ENCODE measurements at places on chromosomes 2 and 18.

GRCh38 chr2:239376942-239377531 lies 23.8 kb downstream of the HDAC4 start:
- H3K4me3 ChIP-seq, result no peak overlapping the region
- no peak overlapping the region for H3K27ac ChIP-seq
- peaks cover 27% of the 10 kb centered on the region for H3K4me1 ChIP-seq
- no peaks in the 10 kb centered on the region for H3K36me3 ChIP-seq
- H3K27me3 ChIP-seq, result no peaks in the 10 kb centered on the region

DNA sequence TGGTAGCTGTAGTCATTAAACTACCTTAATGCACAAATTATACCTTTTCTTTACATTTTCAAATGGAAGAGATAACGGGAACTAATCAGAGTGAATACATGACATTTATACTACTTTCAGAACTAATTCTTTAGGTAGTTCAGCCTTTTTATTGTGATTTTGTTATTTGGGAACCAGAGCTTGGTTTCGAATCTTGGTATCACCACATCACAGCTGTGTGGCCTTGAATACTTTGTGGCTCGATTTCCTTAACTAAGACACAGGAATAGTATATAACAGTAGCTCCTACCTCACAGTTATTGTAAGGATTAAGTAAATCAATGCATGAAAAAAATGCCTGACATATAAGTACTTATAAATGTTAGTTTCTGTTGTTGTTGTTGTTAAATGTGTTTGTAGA lies 240.0 kb downstream of the WDR7 start:
- no peaks in the 10 kb centered on the region for H3K27me3 ChIP-seq
- H3K27ac ChIP-seq, result no peak overlapping the region
- DNase-seq, result no peak
- H3K4me3 ChIP-seq, result no peak overlapping the region
- no peaks in the 10 kb centered on the region for H3K36me3 ChIP-seq
- peaks cover 10% of the 10 kb centered on the region for H3K4me1 ChIP-seq

DNA sequence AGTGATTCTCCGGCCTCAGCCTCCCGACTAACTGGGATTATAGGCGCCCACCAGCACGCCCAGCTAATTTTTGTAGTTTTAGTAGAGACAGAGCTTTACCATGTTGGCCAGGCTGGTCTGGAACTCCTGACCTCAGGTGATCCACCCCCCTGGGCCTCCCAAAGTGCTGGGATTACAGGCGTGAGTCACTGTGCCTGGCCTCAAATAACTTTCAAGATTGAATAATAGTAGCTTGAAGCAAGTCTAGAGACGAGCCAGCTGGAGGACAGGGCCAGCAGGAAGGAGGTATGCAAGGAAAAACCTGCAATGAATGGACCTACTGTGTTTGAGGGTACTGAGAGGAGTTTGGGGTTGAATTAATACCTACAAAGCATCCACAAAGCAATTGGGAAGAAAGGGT lies 87.5 kb downstream of the MSH2 start:
- H3K4me1 ChIP-seq, result peaks cover 33% of the 10 kb centered on the region
- no peaks in the 10 kb centered on the region for H3K27me3 ChIP-seq

DNA sequence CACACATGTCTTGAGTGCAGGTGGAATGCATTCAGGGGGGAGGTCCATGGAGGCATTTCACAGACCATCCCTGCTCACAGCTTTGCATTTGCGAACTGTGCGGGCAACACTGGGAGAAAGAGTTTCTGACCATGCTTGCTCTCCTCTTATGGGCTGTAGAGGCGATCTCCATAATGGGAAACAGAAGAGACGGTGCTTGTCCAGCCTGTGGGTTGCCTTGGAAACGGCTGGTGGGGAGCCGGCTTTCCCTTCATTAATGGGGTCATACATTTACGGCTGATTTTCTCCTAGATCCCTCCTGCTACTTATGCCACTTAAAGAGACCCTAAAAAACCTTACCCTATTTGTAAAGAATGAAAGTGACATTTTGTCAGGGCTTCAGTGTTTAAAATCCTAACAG lies 147.4 kb downstream of the SOX11 start:
- H3K27me3 ChIP-seq, result peaks cover 15% of the 10 kb centered on the region
- no peaks in the 10 kb centered on the region for H3K4me1 ChIP-seq
- no peak overlapping the region for H3K4me3 ChIP-seq
- H3K36me3 ChIP-seq, result peaks cover 52% of the 10 kb centered on the region
- no peak overlapping the region for H3K27ac ChIP-seq

DNA sequence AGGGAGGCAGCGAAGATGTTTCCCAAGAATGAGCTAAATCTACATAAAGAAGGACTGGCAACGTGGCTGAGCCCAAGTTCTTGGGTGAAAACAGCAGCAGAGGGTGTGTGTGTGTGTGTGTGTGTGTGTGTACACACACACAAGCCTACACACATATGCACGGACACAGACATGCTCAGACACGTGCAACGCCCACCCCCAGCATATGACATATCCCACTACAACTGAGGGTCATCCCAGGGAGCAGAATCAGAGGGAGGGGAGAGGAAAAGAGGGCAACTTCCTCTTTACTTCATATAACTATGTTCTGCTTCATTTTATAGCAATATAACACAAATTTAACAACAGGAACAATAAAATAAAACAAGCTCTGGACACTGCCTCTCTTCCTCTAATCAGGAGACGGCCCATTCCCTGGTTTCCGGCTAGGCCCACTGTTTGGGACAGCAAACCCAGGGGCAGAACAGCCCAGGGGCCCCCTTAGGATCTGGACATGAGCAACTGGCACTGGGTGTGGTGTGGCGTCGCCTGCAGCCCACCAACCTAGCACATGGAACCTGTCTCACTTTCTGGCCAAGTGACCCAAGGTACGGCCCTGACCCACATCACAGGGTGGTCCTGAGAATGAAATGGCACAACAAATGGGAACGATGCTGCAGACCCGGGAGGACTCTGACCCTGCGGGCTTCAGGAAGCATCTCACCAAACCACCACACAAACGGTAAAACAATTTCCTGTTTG lies 25.0 kb downstream of the FAM178B start:
- no peak overlapping the region for H3K27ac ChIP-seq
- no peaks in the 10 kb centered on the region for H3K36me3 ChIP-seq
- no peaks in the 10 kb centered on the region for H3K27me3 ChIP-seq
- no peak overlapping the region for H3K4me3 ChIP-seq
- H3K4me1 ChIP-seq, result peaks cover 14% of the 10 kb centered on the region

GRCh38 chr2:24544456-24545115 lies 53.5 kb downstream of the NCOA1 start:
- no peak overlapping the region for H3K27ac ChIP-seq
- peaks cover 43% of the 10 kb centered on the region for H3K36me3 ChIP-seq
- no peak for DNase-seq
- H3K4me3 ChIP-seq, result no peak overlapping the region
- no peaks in the 10 kb centered on the region for H3K4me1 ChIP-seq
- no peaks in the 10 kb centered on the region for H3K27me3 ChIP-seq

DNA sequence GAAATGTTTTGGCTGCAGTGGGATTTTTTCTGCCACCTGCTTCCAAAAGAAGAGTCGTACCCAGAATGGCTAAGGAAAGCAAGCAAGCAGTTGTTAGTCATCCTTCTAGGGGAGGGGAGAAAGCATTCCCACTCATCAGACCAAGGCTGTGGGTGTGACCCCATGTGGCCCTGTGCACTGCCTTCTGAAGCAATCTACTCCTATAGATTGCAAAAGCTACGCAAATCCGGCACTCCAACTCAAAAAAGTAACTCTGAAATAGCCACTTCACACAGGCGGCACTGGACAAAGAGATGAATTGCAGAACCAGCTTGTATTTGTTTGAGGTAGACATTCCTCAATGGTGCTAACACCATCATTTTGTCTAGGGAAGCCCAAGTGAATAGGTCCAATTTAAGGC lies 44.3 kb downstream of the ST3GAL5 start:
- no peaks in the 10 kb centered on the region for H3K27me3 ChIP-seq
- H3K36me3 ChIP-seq, result peaks cover 8% of the 10 kb centered on the region
- no peak overlapping the region for H3K27ac ChIP-seq

DNA sequence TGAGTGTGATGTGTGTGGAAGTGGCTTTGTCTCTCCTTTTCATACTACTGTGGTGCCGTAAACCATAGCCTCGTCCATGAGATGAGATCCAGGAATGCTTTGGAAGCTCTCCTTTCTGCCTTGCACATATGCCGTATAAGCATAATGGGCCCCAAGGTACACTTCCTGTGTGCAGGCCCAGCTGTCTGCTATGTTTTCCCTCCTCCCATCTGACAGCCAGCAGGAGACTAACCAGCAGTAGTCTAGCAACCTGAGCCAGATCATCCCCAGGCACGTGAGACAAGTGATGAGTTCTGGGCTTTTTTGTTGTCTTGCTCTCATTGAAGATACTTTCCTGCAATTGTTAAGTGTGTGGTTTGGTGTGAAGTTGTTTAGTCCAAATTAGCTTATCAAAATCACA lies 555.5 kb upstream of the LRRTM4 start:
- H3K4me1 ChIP-seq, result peaks cover 22% of the 10 kb centered on the region
- H3K27ac ChIP-seq, result no peak overlapping the region
- H3K27me3 ChIP-seq, result no peaks in the 10 kb centered on the region
- H3K36me3 ChIP-seq, result no peaks in the 10 kb centered on the region
- DNase-seq, result no peak

DNA sequence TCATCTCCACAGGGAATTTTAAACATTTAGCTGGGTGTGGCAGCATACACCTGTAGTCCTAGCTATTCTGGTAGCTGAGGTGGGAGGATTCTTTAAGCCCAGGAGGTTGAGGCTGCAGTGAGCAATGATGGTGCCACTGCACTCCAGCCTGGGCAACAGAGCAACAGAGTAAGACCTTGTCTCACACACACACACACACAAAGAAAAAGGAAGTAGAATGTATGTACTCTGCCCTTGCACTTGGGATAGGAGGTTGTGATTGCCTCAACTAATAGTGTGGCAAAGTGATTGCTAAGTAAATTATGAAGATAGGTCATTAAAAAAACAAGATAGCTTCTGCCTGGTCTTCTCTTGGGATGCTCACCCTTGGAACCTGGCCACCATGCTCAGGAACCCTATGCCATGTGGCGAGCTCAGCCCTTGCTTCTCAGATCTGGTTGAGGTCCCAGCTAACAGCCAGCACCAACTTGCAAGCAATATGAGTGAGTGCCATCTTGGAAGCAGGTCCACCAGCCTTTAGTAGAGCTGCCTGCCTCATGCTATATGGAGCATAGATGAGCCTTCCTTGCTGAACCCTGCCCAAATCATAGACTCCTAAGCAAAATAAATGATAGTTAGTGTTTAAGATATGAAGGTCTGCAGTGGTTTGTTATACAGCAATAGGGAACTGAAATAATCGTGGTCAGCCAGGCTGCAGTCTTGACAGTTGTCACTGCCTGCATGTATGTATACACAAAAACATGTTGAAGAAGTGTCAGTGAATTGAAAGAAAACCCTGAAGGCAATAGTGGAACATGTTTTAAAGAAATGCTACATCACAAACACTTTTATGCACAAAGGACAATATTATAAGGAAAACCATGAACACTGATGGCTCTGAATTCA lies 30.1 kb upstream of the PNO1 start:
- H3K4me1 ChIP-seq, result peaks cover 1% of the 10 kb centered on the region
- no peak overlapping the region for H3K4me3 ChIP-seq

DNA sequence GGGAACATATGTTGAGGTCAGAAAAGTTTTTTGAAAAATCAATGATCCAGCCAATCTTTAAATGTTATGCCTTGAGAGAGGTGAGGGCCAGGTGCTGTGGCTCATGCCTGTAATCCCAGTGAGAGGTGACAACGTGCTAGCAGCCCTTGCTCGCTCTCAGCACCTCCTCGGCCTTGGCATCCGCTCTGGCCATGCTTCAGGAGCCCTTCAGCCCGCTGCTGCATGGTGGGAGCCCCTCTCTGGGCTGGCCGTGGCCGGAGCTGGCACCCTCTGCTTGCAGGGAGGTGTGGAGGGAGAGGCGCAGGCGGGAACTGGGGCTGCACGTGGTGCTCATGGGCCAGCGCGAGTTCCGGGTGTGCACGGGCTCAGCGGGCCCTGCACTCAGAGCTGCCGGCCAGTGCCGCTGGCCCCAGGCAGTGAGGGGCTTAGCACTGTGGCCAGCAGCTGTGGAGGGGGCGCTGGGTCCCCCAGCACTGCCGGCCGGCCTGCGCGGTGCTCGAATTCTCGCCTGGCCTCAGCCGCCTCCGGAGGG lies 61.1 kb downstream of the CCDC195 start:
- DNase-seq, result no peak
- H3K4me1 ChIP-seq, result no peaks in the 10 kb centered on the region
- no peak overlapping the region for H3K27ac ChIP-seq
- H3K36me3 ChIP-seq, result peaks cover 25% of the 10 kb centered on the region
- H3K4me3 ChIP-seq, result no peak overlapping the region

DNA sequence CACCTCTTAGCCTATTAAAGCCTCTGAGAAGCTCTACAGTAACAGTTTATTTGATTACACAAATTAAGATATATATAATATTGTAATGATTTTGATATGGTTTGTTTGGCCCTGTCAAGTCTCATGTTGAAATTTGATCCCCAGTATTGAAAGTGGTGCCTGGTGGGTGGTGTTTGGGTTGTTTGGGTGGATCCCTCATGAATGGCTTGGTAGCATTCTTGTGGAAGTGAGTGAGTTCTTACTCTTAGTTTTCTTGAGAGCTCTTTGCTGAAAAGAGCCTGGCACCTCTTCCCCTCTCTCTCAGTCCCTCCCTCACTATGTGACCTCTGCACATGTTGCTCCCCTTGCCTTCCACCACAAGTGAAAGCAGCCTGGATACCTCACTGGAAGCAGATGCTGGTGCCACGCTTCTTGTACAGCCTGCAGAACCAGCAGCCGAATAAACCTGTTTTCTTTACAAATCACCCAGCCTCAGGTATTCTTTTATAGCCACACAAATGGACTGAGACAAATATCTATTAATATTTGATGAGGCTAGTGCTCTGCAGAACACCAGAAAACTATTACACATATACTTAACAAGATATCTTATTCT lies 52.8 kb downstream of the SLC4A10 start:
- peaks cover 10% of the 10 kb centered on the region for H3K4me1 ChIP-seq
- H3K4me3 ChIP-seq, result no peak overlapping the region
- DNase-seq, result no peak

All from WTC11 (cell line).